M059J (cell line): ENCODE measurements at places on chromosomes 1 and 21. TPM values are rescaled to one million over a fixed set of nuclear protein-coding genes. Genes with fewer than 3 reads are reported as not detected.

CRYBG2 gene
- 0.42 and 2.0 TPM in 2 replicates for total RNA-seq

PCNX2 gene
- 14.4 and 14.9 TPM in 2 replicates for total RNA-seq

BARHL2 gene
- total RNA-seq = not detected in 2 replicates

RUNX3 gene
- 0.17 and 0.37 TPM in 2 replicates for total RNA-seq

GBP5 gene
- 4.8 and 11.4 TPM in 2 replicates for total RNA-seq

OR10Z1 gene
- not detected in 2 replicates for total RNA-seq

PLA2G2C gene
- not detected in 2 replicates for total RNA-seq
